ENCODE measurements at places on chromosomes 11 and 22.

GRCh38 chr11:123800036-123800435, 6.1 kb downstream of the OR6M1 start:
- DNase-seq: no peak

DNA sequence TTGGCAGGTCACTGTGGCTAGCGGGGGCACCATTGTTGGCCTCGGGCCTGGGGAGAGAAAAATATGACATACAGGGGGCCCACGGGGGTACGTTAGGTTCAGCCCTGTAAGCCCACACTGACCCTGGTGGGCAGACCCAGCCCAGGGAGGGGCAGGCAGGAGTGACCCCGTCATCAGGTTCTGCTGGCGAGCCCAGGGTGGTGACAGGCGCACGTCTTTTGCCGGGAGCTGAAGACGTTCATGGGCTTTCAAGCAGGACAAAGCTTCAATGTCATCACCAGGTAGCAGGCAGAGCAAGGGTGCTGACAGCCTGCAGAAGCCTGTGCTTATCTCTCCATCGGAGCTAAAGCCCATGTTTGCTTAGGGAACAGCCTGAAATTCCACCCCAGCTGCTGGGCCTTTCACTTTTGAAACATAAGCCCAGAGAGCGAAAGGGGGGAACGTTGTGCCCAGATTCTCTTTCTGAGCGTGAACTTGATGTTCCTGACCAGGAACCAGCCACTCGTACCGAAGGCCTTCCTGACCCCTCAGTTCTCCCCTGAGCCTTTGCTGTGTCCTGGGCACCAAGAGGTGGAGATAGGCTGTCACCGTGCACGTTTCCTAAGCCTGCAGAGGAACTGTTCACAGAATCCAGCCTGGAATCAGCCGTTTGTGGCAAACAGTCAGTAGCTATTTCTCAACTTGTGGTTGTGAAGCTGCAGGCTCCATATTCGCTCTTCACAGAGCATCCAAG, 74.0 kb upstream of the ATXN10 start:
- DNase-seq: no peak

DNA sequence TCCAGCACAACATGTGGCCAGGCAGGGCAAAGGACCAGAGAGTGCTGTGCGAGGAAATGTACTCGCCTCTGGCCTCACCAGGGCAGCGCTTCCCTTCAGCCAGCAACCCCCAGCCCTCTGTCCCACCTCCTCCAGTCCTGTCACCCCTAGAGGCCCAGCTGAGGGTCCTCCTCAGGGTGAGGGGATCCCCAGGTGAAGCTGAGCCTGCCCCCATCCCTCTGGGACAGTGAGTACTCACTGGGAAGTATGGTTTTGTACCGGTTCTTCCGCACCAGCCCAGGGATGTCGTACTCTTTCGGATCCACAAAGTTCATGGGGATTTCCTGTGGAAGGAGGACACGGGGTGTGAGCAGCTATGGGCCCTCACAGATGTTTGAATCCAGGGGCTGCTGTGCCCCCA, 11.7 kb upstream of the IGSF22 start:
- no peak for DNase-seq

- DNase-seq: no peak
Measured at GRCh38 chr22:19960491-19961200, 19.0 kb upstream of the TXNRD2 start.

GRCh38 chr11:97880209-97880608, 1140.5 kb upstream of the CNTN5 start:
- no peak for DNase-seq

GRCh38 chr11:115869780-115870431, 365.7 kb upstream of the CADM1 start:
- no peak for DNase-seq

- DNase-seq: no peak
Measured at GRCh38 chr11:103109818-103110388, 677 bp downstream of the DYNC2H1 start.

DNA sequence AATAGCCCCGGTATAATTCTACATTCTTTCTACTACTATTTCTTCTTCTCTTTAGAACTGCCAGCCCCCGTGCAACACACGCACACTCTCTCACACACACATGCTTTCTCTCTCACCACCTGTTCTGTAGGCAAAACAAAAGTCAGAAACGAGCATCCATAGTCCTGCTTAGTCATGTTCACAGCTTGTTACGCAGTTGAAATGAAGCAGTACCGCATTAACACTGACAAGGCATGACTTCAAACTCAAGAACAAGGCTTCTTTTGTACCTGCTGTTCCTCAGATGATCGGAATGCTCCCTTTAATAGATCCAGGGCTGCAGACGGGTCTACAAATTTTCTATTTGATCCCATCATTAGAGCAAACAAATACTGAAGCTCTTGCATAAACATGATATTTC, 42.2 kb downstream of the USP28 start:
- no peak for DNase-seq
